ENCODE measurements at places on chromosomes 11 and 22.

DNA sequence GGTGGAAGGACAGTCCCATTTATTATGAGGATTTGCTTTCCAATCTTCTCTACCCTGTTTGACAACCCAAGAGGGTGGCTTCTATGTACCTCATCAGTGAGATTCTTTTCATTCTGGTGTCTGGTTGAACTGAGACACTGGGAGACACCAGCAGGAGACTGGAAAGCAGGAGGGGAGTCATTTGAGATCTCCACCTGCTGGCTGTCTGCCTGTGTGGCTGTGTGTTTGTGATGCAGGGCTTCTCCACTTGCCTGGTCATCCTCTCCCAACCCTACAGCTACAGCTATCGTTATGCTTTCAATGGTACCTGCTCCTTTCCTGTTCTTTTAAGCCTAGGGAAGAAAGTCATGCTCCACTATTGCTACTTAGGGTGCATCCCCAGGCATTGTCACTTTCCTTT is 48.6 kb downstream of the MRGPRX1 start:
- DNase-seq = no peak

GRCh38 chr22:48047722-48048500 is 1285.5 kb downstream of the TBC1D22A start:
- DNase-seq = no peak

- no peak for DNase-seq
Observed at GRCh38 chr11:130536106-130537040, 87.9 kb downstream of the ADAMTS15 start.

DNA sequence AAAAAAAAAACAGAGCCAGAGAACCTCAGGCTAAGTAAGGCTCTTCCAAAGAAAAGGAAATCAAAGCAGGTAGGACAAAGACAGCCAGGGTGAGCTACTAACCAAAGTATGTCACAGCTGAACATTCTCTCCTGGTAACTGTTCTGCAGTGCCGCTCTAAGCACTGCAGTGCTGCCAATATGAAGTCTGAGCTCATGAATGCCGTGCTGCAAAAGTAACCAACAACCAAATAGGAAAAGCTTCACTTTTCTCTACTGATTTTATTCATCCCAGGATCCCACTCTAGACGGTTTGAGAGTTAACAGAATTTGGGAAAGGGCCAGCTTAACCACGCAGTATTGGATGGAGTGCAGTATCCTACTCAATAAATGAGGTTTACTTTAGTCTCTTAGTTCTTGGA is 3.5 kb downstream of the SIK3 start:
- DNase-seq = no peak

DNA sequence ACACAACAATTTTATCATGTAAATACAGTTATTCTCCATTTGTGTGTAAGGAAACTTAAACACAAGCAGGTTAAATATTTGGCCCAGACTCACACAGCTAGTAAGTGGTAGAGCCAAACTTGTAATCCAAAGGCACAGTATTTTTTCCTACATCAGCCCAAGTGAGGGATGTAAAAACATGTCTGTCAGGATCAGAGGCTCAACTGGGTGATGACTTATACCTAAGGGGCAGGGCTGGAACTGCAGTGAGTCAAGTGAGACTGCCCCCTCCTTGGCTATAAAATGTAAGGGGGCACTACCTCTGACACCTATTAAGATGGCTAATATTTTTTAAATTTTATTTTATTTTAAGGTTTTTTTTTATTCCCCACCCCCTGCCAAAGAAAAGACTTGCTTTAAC is 82.6 kb downstream of the APIP start:
- DNase-seq = no peak

DNA sequence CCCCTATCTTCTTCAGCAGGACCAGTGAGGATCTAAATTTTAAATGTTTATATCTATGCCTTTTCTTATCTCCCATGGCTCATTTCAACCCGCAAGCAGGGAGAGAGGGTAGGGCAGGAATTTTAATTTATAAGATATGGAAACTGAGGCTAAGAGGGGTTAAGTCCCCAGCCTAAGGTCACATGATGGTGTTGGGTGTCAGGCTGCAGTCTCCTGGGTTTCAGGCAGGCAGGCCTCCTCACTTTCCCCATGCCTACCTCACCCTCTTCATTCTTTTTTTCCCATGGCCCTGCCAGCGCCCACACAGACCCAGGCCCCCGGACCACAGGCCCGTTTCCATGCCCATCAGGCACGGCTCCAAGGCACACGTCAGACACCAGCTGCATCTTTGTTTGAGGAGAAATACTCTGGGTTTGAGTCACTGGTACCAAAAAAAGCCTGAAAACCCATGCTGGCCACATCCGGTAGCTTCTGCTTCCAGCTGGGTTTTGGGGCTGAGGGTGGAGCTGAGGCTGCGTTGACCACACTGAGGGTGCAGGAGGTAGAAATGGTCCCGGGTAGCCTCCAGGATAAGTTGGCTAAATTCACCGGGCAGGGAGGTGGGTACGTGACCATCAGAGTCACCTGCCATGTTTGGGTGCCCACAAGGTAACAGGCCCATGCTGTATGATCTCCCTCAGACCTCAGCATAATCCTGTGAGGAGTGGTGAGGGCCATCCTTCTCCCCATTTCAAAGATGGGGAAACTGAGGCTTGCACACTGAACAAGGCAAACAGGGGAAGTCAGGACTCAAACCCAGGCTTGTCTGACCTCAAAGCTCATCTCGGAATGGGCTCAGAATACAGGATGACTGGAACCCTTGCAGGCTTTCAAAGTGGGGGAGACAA is 7.5 kb downstream of the CRYBB1 start:
- DNase-seq = no peak

Data from left renal pelvis (tissue), 4 donors.